Occipital lobe (tissue), 3 donors: ENCODE measurements at places on chromosomes 7 and 10. TPM values are rescaled to one million over a fixed set of nuclear protein-coding genes. Genes with fewer than 3 reads are reported as not detected.

The MSMB gene
- not detected for total RNA-seq

DNA sequence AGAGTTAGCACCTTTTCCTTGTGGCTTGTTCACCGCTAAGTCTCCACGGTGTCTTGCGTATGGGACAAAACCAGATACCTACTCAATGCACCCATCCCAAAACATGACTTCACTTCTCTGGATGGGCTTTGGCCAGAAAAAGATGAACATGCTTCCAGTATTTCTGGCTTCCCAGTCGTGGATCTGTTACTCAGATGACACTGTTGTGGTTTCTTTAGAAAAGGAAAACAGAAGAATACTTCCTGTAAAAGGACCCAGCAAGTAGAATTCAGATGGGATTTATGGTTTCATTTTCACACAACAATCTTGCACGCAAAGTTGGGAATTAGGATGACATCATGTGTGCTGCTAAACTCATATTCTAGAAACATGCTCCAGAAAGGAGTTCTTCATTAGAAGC, 216.7 kb downstream of the ADAM12 start:
- no peak for DNase-seq

GRCh38 chr7:20447021-20447650, 116.4 kb downstream of the ITGB8 start:
- DNase-seq: no peak

DNA sequence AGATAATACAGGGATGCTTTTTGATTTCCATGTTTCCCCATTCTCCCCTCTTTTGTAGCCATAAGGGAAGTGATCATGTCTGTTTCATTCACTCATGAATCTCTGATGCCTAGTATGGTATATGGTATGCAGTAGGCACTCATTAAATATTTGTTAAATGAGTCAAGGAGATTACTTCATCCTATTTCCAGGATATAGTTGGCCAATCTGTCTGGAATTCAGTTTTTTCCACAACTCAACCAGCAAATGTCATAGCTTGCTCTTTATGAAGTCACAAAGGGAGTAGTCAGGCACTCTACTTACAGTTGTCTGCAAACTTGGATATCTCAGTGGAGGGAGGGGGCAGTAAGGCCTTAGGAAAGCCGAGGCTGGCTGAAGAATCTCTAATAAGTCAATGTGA, 853.6 kb downstream of the LRMDA start:
- no peak for DNase-seq

- DNase-seq: no peak
Observed at GRCh38 chr10:103614306-103615158, 121.0 kb downstream of the NEURL1 start.
